ENCODE measurements at places on chromosomes 5 and 9.

DNA sequence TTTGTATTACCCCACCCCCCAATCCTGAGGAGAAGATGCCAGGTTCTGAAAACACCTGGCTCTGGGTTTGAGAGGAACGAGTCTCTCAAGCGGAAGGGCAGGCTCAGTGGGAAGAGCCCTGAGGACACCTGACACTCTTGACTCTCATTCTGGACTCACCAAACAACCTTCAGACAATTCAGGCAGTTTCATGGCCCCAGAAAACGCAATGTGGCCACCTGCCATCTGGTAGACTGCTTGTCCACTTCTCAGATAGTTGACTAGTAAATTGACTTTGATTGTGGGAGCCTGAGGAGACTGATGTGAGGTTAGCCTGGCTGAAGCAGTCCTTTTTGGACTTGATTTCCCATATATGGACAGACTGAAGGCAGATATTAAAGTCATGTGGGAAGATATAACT lies 117.5 kb upstream of the FSTL4 start:
- DNase-seq: no peak

DNA sequence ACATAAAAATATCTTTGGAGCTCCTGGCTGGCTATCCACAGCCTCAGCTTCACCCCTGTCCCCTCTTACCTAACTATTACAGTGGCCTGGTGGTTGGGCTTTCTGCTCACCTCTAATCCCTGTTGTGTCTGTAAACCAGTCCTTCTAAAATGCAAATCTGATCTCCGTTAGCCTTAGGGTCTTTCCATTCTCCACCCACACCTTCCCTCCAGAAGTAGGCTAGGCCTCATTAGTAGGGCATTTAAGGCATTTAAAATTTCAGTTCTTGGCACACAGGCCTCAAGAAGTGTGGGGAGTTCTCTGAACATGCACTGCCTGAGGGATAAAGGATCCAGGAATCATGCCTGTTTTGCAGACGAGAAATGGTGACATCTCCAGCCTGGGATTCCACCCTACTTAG lies 26.4 kb upstream of the STC2 start:
- no peak for DNase-seq

DNA sequence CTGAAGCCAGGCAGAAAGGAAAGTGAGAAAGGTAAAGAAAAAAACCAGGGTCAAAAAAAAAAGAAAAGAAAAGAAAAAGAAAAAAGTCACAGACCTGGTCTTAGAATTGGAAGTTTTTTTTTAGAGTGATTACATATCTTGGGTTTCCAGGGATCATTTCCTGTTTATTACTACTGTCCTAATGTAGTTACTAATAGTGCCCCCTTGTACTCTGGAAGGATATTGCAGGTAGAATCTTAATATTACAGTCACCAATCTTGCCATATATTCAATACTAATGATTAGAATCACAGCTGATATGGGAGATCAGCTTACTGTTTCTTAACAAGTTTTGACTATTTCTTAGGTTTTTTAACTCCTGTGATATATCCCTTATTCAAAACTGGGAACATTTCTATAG lies 543.2 kb upstream of the CDH6 start:
- DNase-seq: no peak

GRCh38 chr9:34512131-34513078 lies 10.4 kb downstream of the ENHO start:
- no peak for DNase-seq

GRCh38 chr9:131096269-131097125 lies at the start of gene AIF1L:
Gene AIF1L, plus strand, starts transcription at chr9:131096531. Its CDS starts 99 bp downstream, at chr9:131096630.
- DNase-seq: no peak

DNA sequence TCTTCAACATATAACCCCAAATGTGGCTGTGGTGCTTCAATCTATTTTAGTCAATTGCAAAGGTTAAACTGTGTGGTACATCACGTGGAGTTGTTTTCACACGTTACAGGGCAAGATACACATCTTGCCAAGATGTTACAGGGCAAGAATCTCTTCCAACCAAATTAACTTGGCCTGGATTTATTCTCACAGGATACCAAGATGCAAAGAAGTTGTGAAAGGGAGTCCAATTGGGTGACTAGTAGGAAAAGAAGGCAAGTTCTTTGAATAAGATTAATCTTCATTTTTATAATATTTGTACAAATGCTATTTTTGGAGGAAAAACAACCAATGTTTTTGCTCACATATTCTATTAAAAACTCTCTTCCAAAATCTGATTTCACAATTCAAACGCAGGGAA lies 4.8 kb upstream of the IFNA8 start:
- DNase-seq: no peak

DNA sequence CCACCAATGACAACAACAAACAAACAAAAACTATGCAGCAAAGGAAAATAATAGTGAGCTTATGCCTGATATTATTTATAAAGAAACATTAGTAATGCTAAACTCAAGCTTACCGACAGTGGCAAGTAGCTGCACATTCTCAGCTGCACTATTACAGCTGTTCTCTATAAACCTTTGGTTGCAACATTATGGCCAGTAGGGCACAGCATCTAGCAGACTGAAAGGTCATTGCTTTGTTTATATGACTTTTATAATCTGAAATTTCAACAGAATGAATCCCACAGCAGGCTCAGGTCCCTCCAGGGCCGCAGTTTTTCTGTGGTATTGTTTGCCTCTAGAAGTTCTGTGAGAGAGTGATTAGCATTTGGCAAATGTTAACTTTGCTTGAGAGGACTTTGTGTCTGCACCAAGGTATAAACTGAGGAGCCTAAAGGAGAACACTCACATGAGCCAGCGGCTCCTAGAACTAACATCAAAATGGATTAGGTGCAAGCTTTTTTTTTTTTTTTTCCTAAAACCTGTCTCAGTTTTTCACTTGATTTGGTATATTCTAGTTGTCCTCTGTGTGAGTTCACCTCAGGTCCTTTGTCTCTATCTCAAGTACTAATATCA lies 58.3 kb downstream of the IZUMO3 start:
- no peak for DNase-seq
